ENCODE measurements at places on chromosomes 6 and 20. TPM values are rescaled to one million over a fixed set of nuclear protein-coding genes. Genes with fewer than 3 reads are reported as not detected.

GRCh38 chr6:20341564-20341963 lies 60.1 kb upstream of the E2F3 start:
- DNase-seq = no peak

- DNase-seq = peak; percentile 92
Observed at GRCh38 chr20:35339007-35339406, 46.8 kb upstream of the FAM83C start.

The HCRTR2 gene
- not detected for polyA plus RNA-seq

The TMEM170B gene
- 6.7 TPM for polyA plus RNA-seq

DNA sequence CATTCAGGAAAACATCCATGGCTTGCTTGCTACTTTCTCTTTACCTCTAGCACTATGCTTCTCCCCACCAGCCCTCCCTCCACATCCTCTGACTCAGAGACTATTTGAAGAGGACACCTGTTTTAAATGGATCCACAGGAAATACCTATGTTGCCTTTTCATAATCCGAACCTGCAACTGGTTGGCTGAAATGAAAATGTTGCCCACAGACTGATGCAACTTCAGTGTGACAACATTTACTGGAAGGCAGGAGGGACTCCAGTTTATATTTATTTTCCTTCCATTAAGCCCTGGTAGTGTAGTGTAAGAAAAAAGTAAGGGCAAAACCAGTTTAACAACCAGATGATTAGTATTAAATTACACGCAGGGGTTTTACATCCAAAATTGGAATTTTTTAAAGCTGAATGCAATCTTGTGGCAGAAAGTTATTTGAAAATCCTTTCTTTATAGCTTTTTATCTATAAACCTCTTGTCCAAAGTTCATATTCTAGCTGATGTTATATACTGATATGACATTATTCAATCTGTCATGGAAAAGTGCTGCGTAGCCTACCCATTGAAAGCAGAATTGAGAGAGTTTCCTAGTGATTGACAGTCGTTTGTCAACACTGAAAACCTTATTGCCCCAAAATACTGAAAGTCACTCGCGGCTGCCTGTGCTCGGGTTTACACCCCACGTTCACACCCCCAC lies 881 bp upstream of the AIG1 start:
- DNase-seq = peak; percentile 55

The CGA gene
- polyA plus RNA-seq = 0.68 TPM

GRCh38 chr6:106745197-106745770 lies 115.9 kb downstream of the QRSL1 start:
- DNase-seq = no peak

- DNase-seq = peak; percentile 4
Observed at GRCh38 chr20:12434672-12435071, 517.0 kb downstream of the BTBD3 start.

The LZTS3 gene
- polyA plus RNA-seq = 2.9 TPM

- DNase-seq = no peak
Observed at GRCh38 chr20:18857640-18858039, 44.1 kb downstream of the SCP2D1 start.
